Stimulated activated CD8-positive, alpha-beta memory T cell treated with anti-CD3 and anti-CD28 coated beads, Interleukin-7, amount 100 ng/mL, for 1 hour (primary cell): ENCODE measurements at places on chromosomes 2 and 18.

- DNase-seq: no peak
Measured at GRCh38 chr18:64405161-64405560, 256.3 kb upstream of the LINC00305 start.

DNA sequence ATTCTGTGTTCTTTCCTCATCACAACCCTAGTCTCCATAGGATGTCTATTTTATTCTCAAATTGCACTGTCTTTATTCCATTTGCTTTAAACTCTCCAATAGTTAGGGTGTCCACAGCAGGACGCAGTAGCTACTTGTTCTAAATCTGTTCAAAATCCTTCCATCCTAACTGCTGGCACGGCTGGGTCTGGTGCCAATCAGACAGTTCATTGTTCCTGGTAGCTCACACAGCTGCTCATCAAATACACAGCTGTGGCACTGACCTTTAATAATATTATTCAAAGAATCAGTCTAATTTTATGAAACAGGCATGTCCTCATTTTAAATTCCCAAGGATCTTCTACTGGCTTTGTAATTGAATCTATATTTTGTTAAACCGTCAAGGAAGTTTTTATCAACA is 59.7 kb upstream of the TMEFF2 start:
- no peak for DNase-seq

GRCh38 chr18:59733421-59733820 is 36.2 kb upstream of the CCBE1 start:
- no peak for DNase-seq

- DNase-seq: no peak
Measured at GRCh38 chr18:25176518-25177042, 175.4 kb downstream of the ZNF521 start.

DNA sequence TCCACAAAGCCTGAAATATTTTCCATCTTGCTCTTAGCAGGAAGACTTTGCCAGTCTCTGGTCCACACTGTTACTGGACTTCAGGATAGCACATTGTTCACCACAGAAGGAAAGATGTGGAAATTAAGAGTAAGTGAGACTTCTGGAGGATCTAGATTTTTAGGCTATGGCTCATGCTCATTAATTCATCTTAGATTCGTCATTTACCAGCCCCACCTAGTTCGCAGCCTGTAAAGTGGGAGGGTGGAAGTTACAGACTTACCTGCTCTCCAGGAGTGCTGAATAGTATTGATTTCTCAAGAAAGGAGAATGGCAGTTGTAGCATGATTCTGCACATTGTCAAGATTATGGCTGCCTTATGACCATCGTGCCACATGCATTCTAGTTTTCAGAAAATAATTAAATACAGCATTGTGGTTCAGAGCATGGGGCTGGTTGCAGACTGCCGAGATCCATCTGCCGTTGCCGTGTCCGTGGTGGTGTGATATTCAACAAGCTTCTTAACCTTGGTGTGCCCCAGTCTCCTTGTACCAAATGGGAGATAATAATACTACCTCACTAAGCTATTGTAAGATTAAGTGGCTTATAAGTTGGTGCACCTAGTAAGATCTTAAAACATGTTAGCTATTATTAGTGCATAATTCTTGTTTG is 56.8 kb downstream of the RNF144A start:
- DNase-seq: no peak

DNA sequence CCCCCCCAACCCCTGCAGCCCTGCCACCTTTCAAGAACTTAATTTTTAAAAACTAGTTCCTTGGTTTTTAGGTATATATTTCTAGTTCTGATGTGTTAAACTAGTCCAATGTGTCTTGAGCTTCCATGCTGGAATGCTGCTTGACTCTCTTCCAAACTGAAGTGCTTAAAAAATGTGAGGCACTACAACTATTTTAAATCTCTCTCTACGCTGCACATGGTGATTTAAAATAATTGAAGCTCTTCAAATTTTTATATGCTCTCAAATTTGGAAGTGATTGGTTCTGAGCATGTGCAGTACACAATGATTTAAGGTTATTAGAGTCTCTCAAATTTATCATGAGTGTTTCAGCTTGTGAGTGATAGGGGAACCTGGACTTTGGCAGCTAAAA is 192.6 kb upstream of the ZEB2 start:
- no peak for DNase-seq

- no peak for DNase-seq
Measured at GRCh38 chr2:222945887-222946286, 85.1 kb downstream of the ACSL3 start.

GRCh38 chr2:100731535-100731981 is 88.4 kb upstream of the NPAS2 start:
- DNase-seq: no peak

DNA sequence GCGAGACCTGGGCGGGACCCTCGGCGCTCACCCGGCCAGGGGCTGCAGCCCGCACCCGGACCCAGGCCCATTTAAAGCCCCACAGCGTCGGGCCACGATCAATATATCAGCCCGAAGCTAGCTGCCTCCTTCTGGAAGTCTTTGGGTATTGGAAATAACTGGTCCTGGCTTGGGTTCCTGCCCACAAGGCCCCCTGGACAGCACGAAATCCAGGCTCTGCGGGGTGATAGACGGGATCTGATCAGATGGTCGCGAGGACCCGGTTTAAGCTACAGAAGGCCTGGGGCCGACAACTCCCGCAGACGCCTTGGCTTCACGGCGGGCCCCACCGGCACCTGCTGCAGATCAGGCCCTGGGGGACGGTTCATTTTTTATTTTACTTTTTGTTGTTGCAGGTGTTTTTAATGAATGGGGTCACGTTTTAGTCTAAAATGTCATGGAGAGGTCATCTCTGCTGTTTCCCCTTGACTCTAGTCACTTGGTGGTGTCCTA is 362 bp upstream of the PSTPIP2 start:
- DNase-seq: no peak
